ENCODE measurements at places on chromosomes 11 and 22. TPM values are rescaled to one million over a fixed set of nuclear protein-coding genes. Genes with fewer than 3 reads are reported as not detected.
A peak's percentile ranks its signal among the peaks of the same experiment; 100 is the strongest.

Gene ADORA2A
- total RNA-seq: 8.1 TPM

DNA sequence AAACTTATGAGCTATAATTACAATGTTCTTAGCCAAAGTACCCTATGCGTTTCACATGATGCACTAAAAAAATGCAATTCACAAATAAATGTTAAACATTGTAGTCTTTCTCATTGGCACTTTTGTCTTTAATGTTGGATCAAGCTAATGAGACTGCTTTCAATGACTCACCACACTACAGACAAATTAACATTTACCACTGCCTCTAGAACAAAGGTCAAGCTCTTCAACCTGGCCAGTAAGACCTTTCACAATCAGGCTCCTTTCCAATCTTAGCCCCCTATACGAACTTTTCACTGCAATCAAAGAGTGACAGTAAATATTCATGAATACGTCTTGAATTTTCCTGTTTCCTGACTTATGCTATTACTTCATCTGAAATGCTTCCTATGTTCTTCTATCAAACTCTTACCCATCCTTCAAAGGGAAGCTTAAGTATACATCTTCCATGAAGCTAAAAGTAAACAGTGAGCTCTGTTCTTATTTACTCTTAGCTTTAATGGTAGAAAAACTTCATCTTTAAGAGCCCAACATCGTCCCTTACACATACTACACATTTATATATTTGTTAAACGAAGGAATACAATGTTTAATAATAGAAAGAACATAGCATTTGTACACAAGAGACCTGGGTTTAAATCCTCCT is 326.6 kb upstream of the PITPNB start:
- no peaks in the 10 kb centered on the region for H3K4me1 ChIP-seq
- H3K27ac ChIP-seq: no peak overlapping the region
- no peak overlapping the region for H3K4me3 ChIP-seq
- DNase-seq: no peak
- H3K36me3 ChIP-seq: no peaks in the 10 kb centered on the region

Gene CHST1
- total RNA-seq: 2.4 TPM

- H3K4me1 ChIP-seq: peaks cover 11% of the 10 kb centered on the region
- H3K27me3 ChIP-seq: no peaks in the 10 kb centered on the region
- DNase-seq: no peak
- H3K4me3 ChIP-seq: no peak overlapping the region
- no peak overlapping the region for H3K27ac ChIP-seq
- H3K36me3 ChIP-seq: no peaks in the 10 kb centered on the region
Measured at GRCh38 chr22:25497716-25498115, 66.8 kb upstream of the GRK3 start.

GRCh38 chr11:66035653-66036333 is 9.5 kb upstream of the CATSPER1 start:
- no peak for DNase-seq
- H3K27me3 ChIP-seq: peaks cover 22% of the 10 kb centered on the region

Gene MEI1
- total RNA-seq: 0.16 TPM

GRCh38 chr11:114215428-114215827 is 80.8 kb upstream of the NNMT start:
- H3K4me3 ChIP-seq: no peak overlapping the region
- no peak for DNase-seq
- H3K4me1 ChIP-seq: peaks cover 28% of the 10 kb centered on the region

Gene DRD4
- 5.5 TPM for total RNA-seq

DNA sequence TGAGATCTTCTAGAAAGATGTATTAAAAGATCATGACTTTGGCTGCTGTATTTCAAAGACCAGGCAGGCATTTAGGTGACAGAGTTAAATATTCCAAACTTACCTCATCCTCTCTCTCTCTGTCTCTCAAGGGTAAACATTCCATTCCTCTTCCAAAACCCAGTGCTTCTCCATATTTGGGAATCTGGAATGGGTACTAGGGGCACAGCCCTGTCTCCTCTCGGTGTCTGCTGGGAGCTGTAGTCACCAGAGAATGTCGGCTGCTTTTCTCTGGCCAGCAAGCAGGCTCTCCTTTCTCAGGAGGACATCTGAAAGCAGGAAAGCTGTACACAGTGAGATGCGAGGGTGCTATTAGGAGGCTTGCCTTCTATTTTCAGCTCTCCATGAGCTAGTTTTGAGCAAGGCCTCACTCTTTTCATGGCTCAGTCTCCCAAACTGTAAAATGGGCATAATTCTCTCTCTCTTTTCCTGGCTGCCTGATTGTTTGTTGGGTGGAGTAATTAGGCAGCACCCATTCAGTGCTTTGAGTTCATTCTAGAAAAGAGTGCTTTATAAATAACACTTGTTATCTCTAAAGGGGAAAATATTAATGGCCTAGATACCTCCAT is 9.3 kb upstream of the PEX26 start:
- no peak for DNase-seq
- H3K27me3 ChIP-seq: peaks cover 3% of the 10 kb centered on the region
- no peak overlapping the region for H3K4me3 ChIP-seq
- no peaks in the 10 kb centered on the region for H3K4me1 ChIP-seq
- no peak overlapping the region for H3K27ac ChIP-seq
- no peaks in the 10 kb centered on the region for H3K36me3 ChIP-seq

DNA sequence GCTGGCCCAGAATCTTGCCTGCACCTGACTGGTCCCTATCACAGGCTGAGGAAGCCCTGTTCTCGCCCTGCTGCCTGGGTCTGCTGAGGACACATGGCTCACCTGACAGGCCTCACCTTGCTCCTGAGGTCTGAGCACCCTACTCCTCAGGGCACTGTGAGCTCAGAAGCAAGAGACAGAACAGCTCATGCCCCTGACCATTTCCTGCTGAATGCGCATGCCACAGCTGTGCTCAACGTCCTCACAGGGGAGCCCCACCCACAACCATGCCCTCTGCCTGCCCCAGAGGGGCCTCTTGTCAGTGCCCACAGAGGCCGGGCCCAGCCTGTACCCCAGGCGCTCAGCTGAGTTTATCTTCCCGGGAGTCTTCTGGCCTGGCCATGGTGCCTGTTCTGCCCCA is 2.8 kb upstream of the TSPO start:
- H3K4me3 ChIP-seq: no peak overlapping the region
- H3K27ac ChIP-seq: no peak overlapping the region
- H3K36me3 ChIP-seq: no peaks in the 10 kb centered on the region
- peaks cover 14% of the 10 kb centered on the region for H3K27me3 ChIP-seq
- DNase-seq: no peak

DNA sequence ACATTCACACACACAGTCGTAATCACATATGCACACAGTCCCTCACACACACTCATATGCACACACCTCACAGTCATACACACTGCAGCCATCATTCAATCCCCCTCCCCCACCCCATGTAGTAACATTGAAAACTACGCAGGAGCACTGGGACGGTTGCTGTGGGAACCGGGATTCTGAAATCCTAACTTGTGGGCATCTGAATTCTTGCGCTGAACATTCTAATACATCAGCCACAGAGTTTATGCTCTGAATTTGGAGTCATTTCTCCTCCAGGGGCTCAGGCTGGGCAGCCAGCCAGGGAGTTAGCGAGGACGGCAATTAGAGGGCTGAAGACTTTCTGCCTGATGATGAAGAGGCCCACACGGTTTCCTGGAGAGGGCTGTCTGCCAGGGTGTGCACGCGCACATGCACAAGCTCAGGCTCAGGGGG is 32.7 kb downstream of the CD6 start:
- no peaks in the 10 kb centered on the region for H3K36me3 ChIP-seq
- H3K27ac ChIP-seq: no peak overlapping the region
- peaks cover 12% of the 10 kb centered on the region for H3K4me1 ChIP-seq
- no peak for DNase-seq

GRCh38 chr11:112605093-112605666 is 344.5 kb upstream of the PLET1 start:
- H3K27me3 ChIP-seq: no peaks in the 10 kb centered on the region
- no peaks in the 10 kb centered on the region for H3K36me3 ChIP-seq
- H3K4me3 ChIP-seq: no peak overlapping the region
- DNase-seq: no peak

GRCh38 chr11:82523141-82523540 is 210.5 kb downstream of the FAM181B start:
- DNase-seq: peak; percentile 32
- H3K36me3 ChIP-seq: no peaks in the 10 kb centered on the region
- no peaks in the 10 kb centered on the region for H3K4me1 ChIP-seq
- no peak overlapping the region for H3K4me3 ChIP-seq
- no peaks in the 10 kb centered on the region for H3K27me3 ChIP-seq

- peaks cover 6% of the 10 kb centered on the region for H3K4me1 ChIP-seq
- H3K27ac ChIP-seq: no peak overlapping the region
- no peak overlapping the region for H3K4me3 ChIP-seq
- DNase-seq: no peak
- no peaks in the 10 kb centered on the region for H3K36me3 ChIP-seq
Measured at GRCh38 chr22:35172442-35172841, 84.9 kb upstream of the HMGXB4 start.

GRCh38 chr11:66595245-66595904 is 2.4 kb downstream of the CCS start:
- no peak overlapping the region for H3K27ac ChIP-seq
- peaks cover 34% of the 10 kb centered on the region for H3K27me3 ChIP-seq
- H3K36me3 ChIP-seq: peaks cover 9% of the 10 kb centered on the region
- DNase-seq: no peak
- no peak overlapping the region for H3K4me3 ChIP-seq
- peaks cover 11% of the 10 kb centered on the region for H3K4me1 ChIP-seq

DNA sequence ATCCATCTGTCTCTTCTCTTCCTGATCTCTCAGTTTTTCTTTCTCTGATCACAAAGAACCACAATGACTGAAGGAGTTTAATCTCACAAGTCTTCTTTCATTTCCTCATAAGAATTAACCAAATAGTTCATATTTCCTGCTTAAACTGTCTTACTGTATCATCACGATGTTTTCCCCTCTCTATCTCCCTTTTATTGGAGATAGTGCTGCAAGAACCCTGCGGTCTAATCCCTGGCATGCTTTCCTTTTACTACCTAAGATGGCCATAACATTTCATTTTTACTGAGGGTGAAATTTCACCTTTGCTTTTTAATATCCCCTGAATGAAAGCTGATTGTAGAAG is 28.9 kb downstream of the CARD18 start:
- H3K36me3 ChIP-seq: peaks cover 15% of the 10 kb centered on the region
- H3K27me3 ChIP-seq: no peaks in the 10 kb centered on the region
- H3K4me1 ChIP-seq: peaks cover 23% of the 10 kb centered on the region
- no peak overlapping the region for H3K4me3 ChIP-seq
- DNase-seq: no peak
- H3K27ac ChIP-seq: no peak overlapping the region

DNA sequence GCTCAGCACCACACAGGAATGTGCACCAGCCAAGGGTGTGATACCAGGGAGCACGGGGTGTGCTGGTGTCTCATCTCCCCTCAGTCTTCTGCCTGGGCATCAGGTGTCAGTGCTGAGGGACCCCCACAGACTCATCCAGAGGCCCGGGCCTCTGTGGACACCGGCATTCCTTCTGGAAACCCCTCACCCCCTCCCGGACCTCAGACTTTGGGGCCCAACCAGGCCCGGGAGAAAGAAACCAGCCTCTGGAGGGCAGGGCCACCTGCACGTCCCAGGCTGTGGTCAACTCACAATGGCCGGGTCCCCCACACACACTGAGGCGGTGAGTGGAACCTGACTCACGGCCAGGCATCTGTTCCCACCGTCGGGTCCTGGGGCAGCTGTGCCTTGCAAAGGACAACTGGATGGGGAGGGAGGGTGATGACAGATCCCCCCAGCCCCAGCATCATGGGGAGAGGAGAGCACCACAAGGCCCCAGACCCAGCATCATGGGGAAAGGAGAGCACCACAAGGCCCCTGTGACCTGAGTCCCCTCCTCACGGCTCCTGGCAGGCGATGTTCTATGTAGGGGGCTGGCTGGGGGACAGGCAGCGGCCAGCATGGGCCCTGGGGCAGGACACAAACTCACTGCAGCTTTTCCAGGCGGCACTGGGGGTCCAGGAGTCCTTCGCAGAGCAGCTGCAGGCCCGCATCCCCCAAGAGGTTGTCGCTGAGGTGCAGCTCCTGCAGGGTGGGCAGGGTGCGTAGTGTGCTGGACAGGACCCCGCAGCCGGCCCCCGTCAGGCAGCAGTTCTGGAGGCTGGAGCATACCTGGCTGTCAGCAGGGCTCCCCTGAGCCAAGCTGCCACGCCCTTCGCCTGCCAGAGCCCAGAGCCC is 7.6 kb downstream of the RNH1 start:
- H3K4me1 ChIP-seq: no peaks in the 10 kb centered on the region
- H3K36me3 ChIP-seq: peaks cover 53% of the 10 kb centered on the region
- no peak overlapping the region for H3K4me3 ChIP-seq
- H3K27ac ChIP-seq: no peak overlapping the region
- DNase-seq: no peak
- peaks cover 2% of the 10 kb centered on the region for H3K27me3 ChIP-seq

DNA sequence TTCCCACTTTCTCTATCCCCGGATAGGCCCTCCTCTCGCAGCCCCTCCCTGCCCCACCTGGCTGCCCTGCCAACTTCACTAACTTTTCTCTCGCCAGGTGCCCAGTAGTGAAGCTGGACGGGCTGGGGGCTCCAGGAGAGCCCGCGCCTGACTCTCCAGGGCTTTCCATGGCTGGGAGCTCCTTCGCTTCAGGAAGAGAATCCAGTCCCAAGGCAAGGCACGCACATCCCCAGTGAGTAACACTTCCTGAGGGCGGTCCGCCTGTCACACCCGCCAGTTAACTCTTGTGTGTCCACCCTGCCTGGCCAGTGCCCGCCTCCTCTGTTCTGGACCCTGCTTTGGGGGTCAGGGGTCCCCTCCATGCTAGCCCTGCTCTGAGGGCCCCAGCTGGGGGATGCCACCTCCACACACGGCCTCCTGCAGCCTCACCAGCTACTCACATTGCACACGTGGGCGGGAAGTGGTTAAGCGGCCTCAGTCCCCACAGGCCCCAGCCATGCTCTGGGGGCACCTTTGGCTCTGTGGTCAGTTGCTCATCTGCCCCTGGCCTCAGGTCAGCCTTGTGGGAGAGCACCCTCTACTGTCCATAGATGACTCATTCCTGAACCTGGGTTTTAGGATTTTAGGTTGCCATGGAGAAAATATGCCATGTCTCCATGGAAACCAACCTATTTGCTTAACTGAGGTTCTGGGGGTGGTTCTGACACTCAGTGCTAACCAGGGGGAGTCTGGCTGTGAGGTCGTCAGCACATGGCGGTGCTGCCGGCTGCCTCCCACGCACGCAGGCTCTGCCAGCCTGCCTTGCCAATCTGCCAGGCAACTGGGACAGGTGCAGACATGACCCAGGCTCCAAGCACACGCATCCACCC is at the start of gene RIN1:
TSS of gene RIN1 (minus strand) at position 201 of the 869 bp plus-strand sequence. CDS start at position 169, 32 bp downstream.
- no peaks in the 10 kb centered on the region for H3K27me3 ChIP-seq
- peak; percentile 57 for DNase-seq
- H3K4me1 ChIP-seq: peaks cover 16% of the 10 kb centered on the region
- peak within 1 kb of the TSS; percentile 82 for H3K4me3 ChIP-seq

- no peak overlapping the region for H3K4me3 ChIP-seq
- H3K27ac ChIP-seq: peak overlapping the region; percentile 83
- H3K4me1 ChIP-seq: peaks cover 30% of the 10 kb centered on the region
- peaks cover 6% of the 10 kb centered on the region for H3K36me3 ChIP-seq
Measured at GRCh38 chr11:7974668-7975067, 9.4 kb upstream of the NLRP10 start.

GRCh38 chr11:89176938-89177337 is 737 bp upstream of the TYR start:
- no peak overlapping the region for H3K27ac ChIP-seq
- H3K4me3 ChIP-seq: no peak overlapping the region

Gene ADM2
- 10.9 TPM for total RNA-seq

Gene PANX3
- not detected for total RNA-seq

- no peaks in the 10 kb centered on the region for H3K36me3 ChIP-seq
- H3K27ac ChIP-seq: no peak overlapping the region
- no peaks in the 10 kb centered on the region for H3K4me1 ChIP-seq
- no peak for DNase-seq
- no peak overlapping the region for H3K4me3 ChIP-seq
Measured at GRCh38 chr11:62077132-62077531, 46.7 kb upstream of the INCENP start.
